G401 (cell line): ENCODE measurements at places on chromosomes 3 and 15. TPM values are rescaled to one million over a fixed set of nuclear protein-coding genes. Genes with fewer than 3 reads are reported as not detected.

- DNase-seq: no peak
Observed at GRCh38 chr3:176953106-176954060, 243.9 kb downstream of the TBL1XR1 start.

DNA sequence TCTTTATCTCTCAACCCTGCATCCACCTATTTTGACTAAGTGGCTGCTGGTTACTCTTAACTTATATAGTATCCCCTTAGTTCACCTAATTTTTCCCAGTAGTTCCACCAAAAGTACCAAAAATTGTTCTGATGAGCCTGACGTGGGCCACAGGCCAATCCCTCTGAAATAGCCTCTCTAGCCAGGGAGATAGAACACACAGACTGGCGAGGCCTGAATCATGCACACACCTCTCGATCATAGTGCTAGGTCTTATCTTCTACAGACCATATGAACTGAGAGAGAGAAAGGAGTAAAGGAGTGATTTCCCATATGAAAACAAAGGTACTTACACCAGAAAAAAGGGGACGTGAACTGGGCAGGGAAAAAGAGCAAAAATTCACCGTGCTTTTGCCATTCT is 72.5 kb upstream of the ADAMTS9 start:
- DNase-seq: no peak

- no peak for DNase-seq
Observed at GRCh38 chr3:47782446-47783308, 984 bp upstream of the SMARCC1 start.

GRCh38 chr3:9902372-9903237 is at the start of gene IL17RE:
Gene IL17RE (plus strand): TSS chr3:9902848. CDS start chr3:9902933, 85 bp downstream.
- peak; percentile 60 for DNase-seq

- no peak for DNase-seq
Observed at GRCh38 chr3:4644951-4645350, 151.8 kb downstream of the ITPR1 start.

- DNase-seq: no peak
Observed at GRCh38 chr3:34284959-34285826, 486.8 kb downstream of the PDCD6IP start.

GRCh38 chr3:119290613-119291012 is 3.6 kb upstream of the ARHGAP31 start:
- no peak for DNase-seq

GRCh38 chr3:167113035-167113830 is 266.9 kb downstream of the ZBBX start:
- no peak for DNase-seq

GRCh38 chr15:39997639-39998038 is 41.3 kb downstream of the SRP14 start:
- DNase-seq: no peak

DNA sequence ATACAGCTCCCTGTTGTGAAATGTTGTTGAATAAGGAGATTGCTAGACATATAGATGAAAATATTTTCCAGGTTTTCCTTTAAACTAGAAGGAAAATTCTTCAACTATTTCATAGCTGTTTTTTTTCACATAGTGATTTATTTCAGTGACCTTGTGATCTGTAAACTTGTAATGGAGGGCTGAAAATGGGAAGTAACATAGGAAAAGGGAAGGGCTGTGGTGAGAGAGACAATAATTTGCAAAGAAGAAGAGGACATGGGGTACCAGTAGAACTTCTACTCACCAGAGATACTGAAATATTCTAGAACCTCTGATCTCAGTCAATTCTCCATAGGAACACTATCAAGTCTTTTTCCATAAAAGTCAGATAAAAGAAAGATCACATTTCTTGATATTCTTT is 60.4 kb downstream of the PLS1 start:
- no peak for DNase-seq

- no peak for DNase-seq
Observed at GRCh38 chr3:177824841-177825240, 627.6 kb upstream of the TBL1XR1 start.

GRCh38 chr3:127699416-127700300 is 26.9 kb downstream of the ABTB1 start:
- no peak for DNase-seq

DNA sequence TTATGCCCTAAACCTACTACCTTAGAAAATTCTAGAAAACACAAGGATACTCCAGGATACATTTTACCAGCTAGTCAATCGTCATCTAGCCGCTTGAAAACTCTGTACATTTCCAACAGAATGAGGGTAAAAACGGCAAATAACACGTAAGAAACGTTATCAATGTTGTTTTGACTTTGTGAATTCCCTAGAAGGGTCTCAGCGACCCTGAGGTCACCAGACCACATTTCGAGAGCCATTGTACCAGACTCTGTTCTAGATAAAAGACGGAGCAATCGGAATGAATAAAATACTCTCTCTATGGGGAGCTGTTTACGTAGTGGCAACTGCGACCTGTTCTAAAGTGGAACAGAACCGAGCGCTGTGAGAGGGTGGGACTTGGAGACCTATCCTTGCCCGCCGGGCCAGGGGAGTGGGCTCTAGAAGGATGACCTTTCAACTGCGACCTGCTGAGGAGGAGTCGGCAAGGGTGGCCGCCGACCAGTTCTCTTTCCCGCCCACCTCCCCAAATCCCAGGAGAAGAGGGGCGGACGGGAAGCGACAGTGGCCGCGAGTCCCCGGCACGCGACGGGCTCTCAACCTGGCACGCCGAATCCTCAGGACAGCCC is 778 bp upstream of the AP4E1 start:
- peak; percentile 74 for DNase-seq

GRCh38 chr3:10404377-10404776 is 83.5 kb upstream of the SEC13 start:
- no peak for DNase-seq

DNA sequence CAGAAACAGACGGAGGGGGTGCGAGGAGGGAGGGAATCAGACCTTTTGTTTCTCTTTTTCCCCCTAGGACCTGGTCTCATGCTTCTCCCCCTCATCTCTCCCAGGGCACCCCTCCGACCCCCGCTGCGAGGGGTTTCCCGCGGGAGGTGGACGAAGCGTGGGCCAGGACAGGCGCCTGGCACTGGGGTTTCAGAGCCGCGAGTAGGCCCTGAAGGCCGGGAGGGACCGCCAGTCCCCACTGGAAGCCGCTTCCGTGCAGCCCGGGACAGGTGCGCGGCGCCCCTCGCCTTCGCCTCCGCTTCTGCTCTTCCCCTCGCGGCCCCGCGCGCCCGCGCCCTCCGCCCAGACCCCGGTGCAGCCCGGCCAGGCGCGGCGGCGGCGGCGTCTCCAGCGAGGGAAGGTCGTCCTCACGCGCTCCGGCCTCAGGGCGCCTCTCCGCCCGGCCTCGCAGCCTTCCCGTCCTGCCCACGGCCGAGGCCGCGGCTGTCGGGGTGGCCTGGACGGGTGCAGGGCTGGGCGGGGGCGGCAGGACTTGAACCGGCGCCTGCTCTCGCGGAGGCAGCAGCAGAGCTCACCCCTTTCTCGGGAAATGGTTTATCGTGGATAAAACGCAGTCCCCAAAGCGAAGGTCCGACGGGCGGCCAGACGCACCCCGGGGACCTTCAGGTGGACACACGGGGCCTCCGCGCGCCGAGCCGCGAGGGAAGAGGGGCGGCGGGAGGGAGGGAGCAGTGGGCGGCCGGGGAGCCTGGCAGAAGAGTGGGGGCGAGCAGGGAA is 31.5 kb upstream of the ADAMTS17 start:
- no peak for DNase-seq

DNA sequence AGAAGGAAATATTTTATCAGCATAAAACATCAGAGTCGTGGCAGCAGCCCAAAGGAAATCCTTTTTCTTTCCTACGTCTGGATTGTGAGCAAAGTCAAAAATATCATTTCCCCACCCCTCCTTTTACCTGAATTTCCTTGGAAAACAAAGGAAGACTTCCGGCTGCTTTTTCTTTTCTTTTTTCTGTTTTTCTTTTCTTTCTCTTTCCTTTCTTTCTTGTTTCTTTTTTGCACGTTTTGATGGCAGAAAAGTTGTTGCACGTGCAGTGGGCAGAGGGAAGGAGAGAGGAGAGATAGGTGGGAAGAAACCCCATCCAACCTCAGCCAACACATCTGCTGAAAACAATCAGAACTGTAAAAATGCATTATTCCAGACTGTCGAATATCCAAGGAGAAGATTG is 544 bp upstream of the MYO1E start:
- no peak for DNase-seq

DNA sequence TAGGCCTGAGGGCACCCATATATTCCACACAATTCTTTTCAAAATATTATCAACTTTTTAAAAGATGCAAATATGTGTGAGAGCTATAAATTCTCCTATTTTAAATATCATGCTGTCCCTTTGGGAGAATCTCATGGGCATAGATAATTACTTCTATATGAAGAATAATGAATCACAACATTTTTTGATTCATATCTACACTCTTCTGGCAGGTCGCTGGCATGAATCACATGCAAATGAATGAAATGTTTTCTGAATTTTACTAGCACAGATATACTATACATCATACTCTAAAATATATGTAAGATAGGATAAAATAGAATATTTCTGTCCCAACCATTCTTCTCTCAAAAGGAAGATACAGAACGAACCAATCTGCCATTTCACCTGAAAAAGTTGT is 277.7 kb upstream of the KCNH8 start:
- DNase-seq: no peak

GRCh38 chr3:63955036-63955650 is 43.0 kb upstream of the SCAANT1 start:
- no peak for DNase-seq

The PLSCR5 gene
- not detected in 2 replicates for total RNA-seq

The PRR20G gene
- not detected in 2 replicates for total RNA-seq

The DNASE1L3 gene
- not detected in 2 replicates for total RNA-seq

The SLC51A gene
- total RNA-seq: not detected in 2 replicates

The ATP10A gene
- total RNA-seq: 9.2 and 14.1 TPM in 2 replicates

The PCOLCE2 gene
- 13.0 and 36.6 TPM in 2 replicates for total RNA-seq

The IL17RD gene
- 34.4 and 48.2 TPM in 2 replicates for total RNA-seq

The CMTM8 gene
- 3.1 and 6.6 TPM in 2 replicates for total RNA-seq

The TTLL13 gene
- not detected in 2 replicates for total RNA-seq

The SYNPR gene
- total RNA-seq: not detected in 2 replicates

The SAMMSON gene
- total RNA-seq: not detected in 2 replicates

The SEMA3G gene
- 0.10 and 0.98 TPM in 2 replicates for total RNA-seq

The MCF2L2 gene
- 0.31 and 2.6 TPM in 2 replicates for total RNA-seq

The PIERCE2 gene
- total RNA-seq: 5.8 and 10.9 TPM in 2 replicates

The PHC3 gene
- total RNA-seq: 6.5 and 7.6 TPM in 2 replicates
